ENCODE measurements at places on chromosomes 4 and X.

DNA sequence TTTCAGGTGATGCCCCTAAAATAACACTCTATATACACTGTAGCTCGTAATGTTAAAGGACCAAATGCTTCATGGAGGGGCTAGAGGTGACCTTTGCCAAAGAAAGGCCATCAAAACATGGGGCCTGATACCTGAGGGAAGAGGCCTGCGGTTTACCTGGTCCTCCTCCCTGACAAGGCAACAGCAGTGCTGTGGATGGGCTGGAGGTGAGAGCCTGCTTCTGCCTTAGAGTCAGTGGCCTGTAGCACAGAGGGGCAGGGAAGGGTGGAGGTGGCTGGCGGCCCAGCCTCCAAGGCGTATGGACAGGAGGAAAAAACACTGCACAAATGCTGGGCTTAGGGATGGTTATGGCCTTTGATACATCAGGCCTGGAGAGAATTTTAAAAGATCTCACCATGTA, 137.8 kb upstream of the USP38 start:
- no peak for DNase-seq

DNA sequence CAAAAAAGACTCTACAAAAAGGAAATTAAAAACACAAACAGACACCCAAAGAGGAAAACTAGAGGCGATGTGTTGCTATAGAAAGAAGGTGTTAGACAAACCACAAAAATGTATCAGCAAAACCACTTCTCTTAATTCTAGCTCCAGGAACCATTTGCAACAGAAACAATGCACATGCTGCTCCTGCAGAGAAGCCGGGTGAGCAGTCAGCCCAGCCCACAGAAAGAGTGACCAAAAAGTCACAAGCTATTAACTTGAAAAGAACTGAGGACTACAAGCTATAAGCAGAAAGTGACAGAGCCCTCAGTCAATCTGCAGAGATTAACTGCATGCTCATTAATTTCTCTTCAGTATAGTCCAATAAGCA, 96.2 kb upstream of the KLHL13 start:
- no peak for DNase-seq

DNA sequence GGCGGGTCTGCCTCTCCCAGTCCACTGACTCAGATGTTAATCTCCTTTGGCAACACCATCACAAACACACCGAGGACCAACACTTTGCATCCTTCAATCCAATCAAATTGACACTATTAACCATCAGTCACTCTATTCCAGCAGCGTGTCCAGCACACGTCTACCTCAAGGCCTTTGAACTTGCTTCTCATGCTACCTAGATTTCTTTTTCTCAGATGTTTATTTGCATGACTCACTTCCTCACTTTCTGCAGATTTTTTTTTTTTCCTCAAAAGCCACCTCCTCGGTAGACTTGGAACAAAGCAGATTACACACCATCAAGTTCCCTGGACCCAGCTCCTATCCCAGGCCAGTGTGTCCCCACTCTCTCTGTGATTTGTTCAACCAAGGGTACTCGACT, 49.5 kb downstream of the SUPT20HL2 start:
- DNase-seq = no peak

GRCh38 chrX:27797575-27797974, 10.2 kb upstream of the MAGEB10 start:
- no peak for DNase-seq

DNA sequence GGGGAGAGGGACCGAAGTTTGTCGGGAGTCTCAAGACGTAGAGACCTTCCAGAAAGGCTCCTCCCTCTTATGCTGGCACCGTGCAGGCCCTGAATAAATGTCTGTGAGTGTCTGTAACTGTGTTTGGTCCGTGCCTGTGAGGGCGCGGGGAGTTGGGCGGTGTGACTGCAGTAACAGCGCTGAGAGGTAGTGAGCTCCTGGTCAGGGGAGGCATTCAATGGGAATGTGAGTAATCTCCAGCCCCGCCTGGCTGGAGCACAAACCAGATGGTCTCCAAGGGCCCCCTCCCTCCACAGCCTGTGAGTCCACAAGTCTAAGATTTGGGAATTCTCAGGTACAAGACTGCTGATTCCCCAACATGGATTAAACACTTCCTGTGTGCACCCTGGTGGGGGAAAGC, 100.0 kb downstream of the HMX1 start:
- DNase-seq = no peak

DNA sequence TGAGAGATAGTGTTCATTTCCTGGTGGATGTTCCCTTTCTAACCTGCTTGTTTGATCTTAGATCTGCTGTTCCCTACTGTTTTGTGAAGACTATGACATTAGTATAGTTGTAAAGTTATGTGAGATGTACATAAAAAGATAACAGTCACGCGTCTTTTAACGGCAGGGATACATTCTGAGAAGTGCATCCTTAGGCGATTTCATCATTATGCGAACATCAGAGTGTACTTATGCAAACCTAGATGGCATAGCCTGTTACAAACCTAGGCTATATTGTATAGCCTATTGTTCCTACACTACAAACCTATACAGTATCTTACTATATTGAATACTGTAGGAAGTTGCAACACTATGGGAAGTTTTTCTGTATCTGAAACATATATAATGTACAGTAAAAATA, 50.4 kb downstream of the MCUB start:
- DNase-seq = no peak

DNA sequence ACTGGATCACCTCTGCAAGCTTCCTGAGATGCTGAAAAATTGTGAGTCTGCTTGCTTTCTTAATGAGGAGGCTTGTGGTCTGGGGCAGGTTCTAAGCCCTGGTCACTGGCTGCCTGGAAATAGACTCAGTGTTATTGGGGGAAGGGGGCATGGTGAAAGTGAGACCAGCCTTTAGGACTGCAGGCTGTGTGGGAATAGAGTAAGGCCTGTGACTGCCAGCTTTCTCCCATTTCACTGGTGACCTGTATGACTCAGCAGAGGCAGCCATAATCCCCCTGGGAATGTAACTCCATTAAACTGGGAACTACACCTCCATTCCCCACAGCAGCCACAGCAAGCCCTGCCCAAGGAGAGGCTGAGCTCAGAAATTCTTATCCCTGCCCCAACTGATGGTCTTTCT, 55.9 kb upstream of the IL15 start:
- DNase-seq = no peak

GRCh38 chr4:140315970-140316369, 57.5 kb upstream of the SCOC start:
- DNase-seq = no peak

- DNase-seq = no peak
Observed at GRCh38 chrX:78923198-78924015, 21.8 kb upstream of the P2RY10 start.

DNA sequence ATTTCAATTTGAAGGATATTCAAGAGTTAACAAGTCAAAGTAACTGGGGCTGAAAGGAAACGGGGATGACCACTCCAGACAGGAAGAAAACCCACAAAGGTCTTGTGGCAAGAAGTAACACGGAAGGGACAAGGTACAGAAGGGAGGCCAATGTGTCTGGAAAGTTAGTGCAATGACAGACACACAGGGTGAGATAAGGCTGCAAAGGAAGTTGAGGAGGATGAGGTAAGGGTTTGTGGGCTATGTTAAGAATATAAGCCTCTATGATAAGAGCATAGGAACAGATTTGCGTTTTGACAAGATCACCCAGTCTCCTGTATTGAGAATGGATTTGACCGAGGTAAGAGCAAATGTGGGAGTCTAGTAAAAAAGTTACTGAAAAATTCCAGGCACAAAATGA, 21.9 kb upstream of the EMCN start:
- no peak for DNase-seq

- DNase-seq = no peak
Observed at GRCh38 chrX:143455046-143455445, 62.2 kb downstream of the SPANXN3 start.

- no peak for DNase-seq
Observed at GRCh38 chr4:80263541-80264351, 2.7 kb upstream of the FGF5 start.

All from activated CD4-positive, alpha-beta T cell treated with anti-CD3 and anti-CD28 coated beads, Interleukin-2, amount 50 U/mL, for 4 hours (primary cell).